Mammary microvascular endothelial cell (primary cell): ENCODE measurements at places on chromosomes 11 and 22. TPM values are rescaled to one million over a fixed set of nuclear protein-coding genes. Genes with fewer than 3 reads are reported as not detected.

Gene SNAP29
- 14.8 and 18.1 TPM in 2 replicates for total RNA-seq

Gene GGTLC3
- not detected in 2 replicates for total RNA-seq

Gene PATE2
- total RNA-seq, result 1.3 TPM in 1 of 2 replicates, not detected in the other

Gene C2CD2L
- 7.3 and 10.4 TPM in 2 replicates for total RNA-seq

Gene CCDC83
- total RNA-seq, result not detected in 2 replicates

Gene FOLR1
- not detected in 2 replicates for total RNA-seq

Gene NOX4
- total RNA-seq, result 18.7 and 31.4 TPM in 2 replicates

Gene C11orf87
- not detected in 2 replicates for total RNA-seq

Gene RBMXL2
- total RNA-seq, result not detected in 2 replicates

Gene CARD18
- not detected in 2 replicates for total RNA-seq

Gene DDI1
- total RNA-seq, result not detected in 2 replicates

Gene ZNF215
- 1.4 and 1.7 TPM in 2 replicates for total RNA-seq

Gene TST
- total RNA-seq, result 36.4 and 40.8 TPM in 2 replicates

Gene FZD4
- 140 and 151 TPM in 2 replicates for total RNA-seq

Gene CRYBA4
- not detected in 2 replicates for total RNA-seq

Gene C11orf54
- 10.0 and 11.3 TPM in 2 replicates for total RNA-seq

Gene KRTAP5-10
- not detected in 2 replicates for total RNA-seq

Gene EXPH5
- total RNA-seq, result under 0.01 and 0.15 TPM in 2 replicates

Gene HPX
- total RNA-seq, result 0.27 TPM in 1 of 2 replicates, not detected in the other

Gene OR8D4
- not detected in 2 replicates for total RNA-seq

Gene THAP7
- 19.5 and 29.8 TPM in 2 replicates for total RNA-seq

Gene NEFH
- 1.2 and 2.1 TPM in 2 replicates for total RNA-seq

Gene VPREB3
- total RNA-seq, result not detected in 2 replicates

Gene IGLL5
- total RNA-seq, result not detected in 2 replicates

Gene CHRNA10
- total RNA-seq, result 0.05 TPM in 1 of 2 replicates, not detected in the other
